ENCODE measurements at places on chromosomes 5 and 9.

GRCh38 chr5:167207081-167207480 lies 1084.4 kb upstream of the WWC1 start:
- DNase-seq: no peak

DNA sequence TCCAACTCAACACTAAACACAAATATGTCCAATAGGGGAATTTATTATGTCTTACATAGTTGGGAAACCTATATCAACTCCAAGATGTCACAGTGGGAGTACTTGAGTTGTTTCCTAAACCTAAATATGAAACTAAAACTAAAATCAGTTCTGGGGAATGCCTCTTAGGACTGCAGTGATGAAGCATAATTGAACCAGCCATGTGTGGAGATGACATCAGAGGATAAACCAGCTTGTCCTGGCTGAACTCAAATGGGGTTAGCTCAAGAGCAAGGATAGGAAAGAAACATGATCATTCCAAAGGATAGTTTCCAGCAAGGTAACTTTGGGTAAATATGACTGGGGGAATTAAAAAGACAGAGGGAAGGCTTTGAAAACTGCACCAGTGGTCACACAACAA lies 88.9 kb upstream of the PLPPR1 start:
- DNase-seq: no peak

- DNase-seq: no peak
These were observed 71.2 kb downstream of the SHB start for GRCh38 chr9:37997636-37998374.

DNA sequence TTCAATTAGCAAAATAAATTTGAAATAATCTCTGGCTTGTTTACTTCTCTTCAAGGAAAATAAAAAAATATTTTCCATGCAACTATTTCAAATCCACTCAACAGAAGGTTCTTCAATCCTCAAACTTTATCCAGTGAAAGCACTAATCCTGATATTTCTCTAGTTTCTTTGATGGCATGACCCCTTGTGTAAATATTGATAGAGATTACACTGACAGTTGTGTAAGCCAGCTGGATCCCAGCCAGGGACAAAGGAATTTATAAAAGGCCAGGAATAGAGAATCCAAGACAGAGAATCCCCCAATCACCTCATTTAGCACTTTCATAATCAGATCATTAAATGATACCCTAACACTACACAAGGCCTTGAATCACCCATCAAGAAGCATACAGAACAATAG lies 135.2 kb downstream of the GNA14 start:
- DNase-seq: no peak

GRCh38 chr5:1067141-1068121 lies 44.4 kb downstream of the SLC12A7 start:
- DNase-seq: no peak

- DNase-seq: no peak
These were observed 556.7 kb upstream of the TLE4 start for GRCh38 chr9:79014929-79015699.

GRCh38 chr9:109887079-109887478 lies 107.1 kb downstream of the PALM2AKAP2 start:
- no peak for DNase-seq

- DNase-seq: no peak
These were observed 24.3 kb downstream of the NIPSNAP3B start for GRCh38 chr9:104788251-104788650.

GRCh38 chr5:164207646-164208045 lies 702.2 kb downstream of the MAT2B start:
- DNase-seq: no peak

- no peak for DNase-seq
These were observed 52.9 kb downstream of the PAM start for GRCh38 chr5:102807878-102808502.

- no peak for DNase-seq
These were observed 382.5 kb downstream of the TMEM161B start for GRCh38 chr5:87886164-87886563.

DNA sequence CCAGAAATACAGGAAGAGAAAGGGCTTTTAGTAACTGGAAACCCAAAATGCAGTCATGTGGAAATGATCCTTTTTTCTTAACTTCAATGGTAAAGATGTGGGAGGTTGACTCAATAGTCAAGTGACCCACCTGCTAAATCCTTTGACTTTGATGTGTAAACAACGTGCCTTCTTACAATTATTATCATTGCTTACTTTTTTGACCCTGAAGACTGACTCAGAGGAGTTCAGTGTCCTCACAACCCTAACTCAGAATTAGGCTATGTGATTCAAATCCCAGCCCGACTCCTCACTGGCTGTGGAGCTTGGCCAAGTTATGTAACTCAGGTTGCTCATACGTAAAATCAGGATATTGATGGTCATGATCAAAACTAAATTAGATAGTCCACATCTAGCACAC lies 27.9 kb downstream of the ANXA1 start:
- no peak for DNase-seq

- DNase-seq: no peak
These were observed 8.5 kb downstream of the DIPK1B start for GRCh38 chr9:136720898-136721338.

- no peak for DNase-seq
These were observed 154.5 kb downstream of the NR3C1 start for GRCh38 chr5:143248822-143249579.

DNA sequence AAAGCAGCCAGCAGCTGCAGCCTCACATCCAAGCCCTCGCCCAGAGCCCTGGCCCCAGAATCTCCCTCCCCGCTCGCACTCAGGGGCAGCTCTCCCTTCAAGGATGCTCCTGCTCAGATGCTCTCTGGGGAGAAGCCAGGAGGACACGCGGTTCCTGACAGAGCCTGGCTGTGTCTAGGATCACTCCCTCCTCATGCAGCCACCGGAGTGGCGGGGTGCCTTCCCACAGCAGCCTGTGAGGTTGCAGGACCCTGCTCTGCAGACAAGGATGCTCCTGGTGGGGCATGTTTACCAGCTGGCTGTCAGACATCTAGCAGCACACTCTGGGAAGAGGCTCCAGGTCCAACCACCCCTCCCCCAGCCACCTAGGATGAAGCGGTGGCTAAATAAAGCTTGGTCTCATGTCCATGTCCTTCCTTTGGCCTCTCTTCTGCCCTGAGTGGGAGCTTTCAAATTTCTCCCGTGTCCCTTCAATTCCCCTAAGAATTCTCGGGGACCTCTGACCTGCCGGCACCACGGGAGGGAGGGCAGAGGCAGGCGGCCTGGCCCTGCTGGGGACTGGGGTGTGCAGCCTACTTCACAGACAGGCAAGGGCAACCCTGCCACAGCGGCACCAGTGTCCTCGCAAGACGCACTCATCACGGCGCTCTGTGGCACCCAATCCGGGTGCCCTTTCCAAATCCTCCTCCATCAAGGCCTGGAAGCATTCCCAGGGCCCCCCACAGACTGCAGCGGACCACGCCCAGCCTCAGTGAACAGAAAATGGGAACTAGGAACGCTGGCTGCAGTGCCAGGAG lies 88.3 kb upstream of the SARDH start:
- no peak for DNase-seq

- no peak for DNase-seq
These were observed 52.8 kb downstream of the EXD3 start for GRCh38 chr9:137369911-137370764.

DNA sequence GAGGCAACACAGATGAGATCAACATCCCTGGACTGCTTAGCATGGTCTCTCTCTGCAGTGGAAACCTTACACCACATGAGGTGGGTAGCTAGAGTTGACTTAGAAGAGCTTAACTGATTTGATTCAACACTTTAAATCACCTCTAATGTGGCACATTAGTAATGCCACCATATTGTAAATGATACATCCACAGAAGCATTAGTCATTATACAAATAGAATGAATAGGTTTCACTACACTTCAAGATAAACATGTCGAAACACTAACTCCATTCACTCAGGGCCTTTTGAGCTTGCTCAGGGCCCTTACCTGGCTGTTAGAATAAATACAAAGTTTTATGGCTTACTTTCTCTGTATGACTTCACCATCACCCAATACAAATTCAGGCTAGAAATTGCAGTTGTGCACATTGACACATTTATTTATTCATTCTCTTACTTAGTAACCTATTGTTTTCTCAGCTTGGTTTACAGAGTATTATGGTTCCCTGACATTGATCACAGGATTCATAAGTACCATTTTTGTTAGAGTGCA lies 9.3 kb upstream of the SMAD5 start:
- DNase-seq: no peak

GRCh38 chr5:74873525-74874249 lies 7.5 kb upstream of the FAM169A start:
- DNase-seq: no peak

- DNase-seq: no peak
These were observed 179.4 kb upstream of the NR3C1 start for GRCh38 chr5:143582869-143583268.

- DNase-seq: no peak
These were observed 109.3 kb upstream of the SPDL1 start for GRCh38 chr5:169474226-169474625.

GRCh38 chr5:37791321-37791720 lies 48.5 kb downstream of the GDNF start:
- DNase-seq: no peak

GRCh38 chr9:21551401-21551800 lies 69.3 kb upstream of the IFNE start:
- DNase-seq: no peak

DNA sequence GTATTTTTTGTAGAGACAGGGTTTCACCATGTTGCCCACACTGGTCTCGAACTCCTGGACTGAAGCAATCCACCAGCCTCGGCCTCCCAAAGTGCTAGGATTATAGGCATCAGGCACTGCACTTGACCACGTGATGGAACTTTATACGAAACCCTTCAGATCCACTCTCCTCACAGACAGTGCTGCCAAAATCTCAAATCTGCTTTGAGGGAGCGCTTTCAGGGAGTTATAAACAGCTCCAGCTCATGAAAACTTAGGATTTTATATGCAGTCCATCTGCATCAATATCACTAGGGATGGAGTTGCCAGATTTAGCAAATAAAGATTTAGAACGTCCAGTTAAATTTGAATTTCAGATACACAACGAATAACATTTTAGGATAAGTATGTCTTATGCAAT lies 25.0 kb upstream of the MYO10 start:
- DNase-seq: no peak

GRCh38 chr9:36960575-36960955 lies 73.5 kb downstream of the PAX5 start:
- DNase-seq: no peak

- no peak for DNase-seq
These were observed 22.2 kb upstream of the CER1 start for GRCh38 chr9:14744768-14745167.

DNA sequence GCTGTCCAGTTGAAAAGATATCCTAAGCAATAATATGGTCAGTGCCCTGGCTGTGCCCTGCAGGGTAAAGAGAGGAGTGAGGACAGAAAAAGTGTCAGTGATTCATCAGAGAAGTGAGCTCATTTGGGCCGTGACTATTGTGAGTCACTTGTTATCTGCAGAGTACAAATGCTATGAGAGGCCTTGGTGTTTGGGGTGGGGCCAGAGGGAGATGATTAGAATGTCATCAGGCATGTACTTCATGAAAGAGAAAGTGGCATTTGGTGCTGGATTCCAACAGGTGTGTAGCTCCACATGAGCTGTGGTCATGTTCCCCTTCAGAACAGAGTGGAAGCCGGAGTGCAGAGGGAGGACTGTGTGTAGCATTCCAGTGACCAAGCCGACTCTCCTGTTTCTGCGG lies 174.1 kb downstream of the KDM4C start:
- no peak for DNase-seq

DNA sequence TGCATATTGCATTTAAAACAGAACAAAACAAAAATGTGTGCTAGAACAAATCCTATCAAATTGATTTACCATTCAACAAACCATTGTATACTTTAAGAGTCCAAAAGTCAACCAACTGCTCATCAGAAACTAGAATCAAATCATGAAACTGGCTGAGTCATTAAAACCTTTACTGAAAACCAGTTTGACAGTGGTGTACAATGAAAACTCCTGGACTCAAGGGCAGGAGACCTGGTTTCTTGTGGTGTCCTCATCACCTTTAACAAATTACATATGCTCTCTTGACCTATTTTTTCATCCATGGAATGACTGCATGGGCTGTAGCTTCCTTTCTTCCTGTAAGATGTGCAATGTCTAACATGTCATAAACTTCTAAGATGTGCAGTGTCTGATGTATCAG lies 315.3 kb upstream of the SLC30A5 start:
- no peak for DNase-seq

GRCh38 chr5:143836161-143836725 lies 24.3 kb downstream of the HMHB1 start:
- DNase-seq: no peak

GRCh38 chr5:178312880-178313282 lies 80.3 kb upstream of the PHYKPL start:
- DNase-seq: no peak

DNA sequence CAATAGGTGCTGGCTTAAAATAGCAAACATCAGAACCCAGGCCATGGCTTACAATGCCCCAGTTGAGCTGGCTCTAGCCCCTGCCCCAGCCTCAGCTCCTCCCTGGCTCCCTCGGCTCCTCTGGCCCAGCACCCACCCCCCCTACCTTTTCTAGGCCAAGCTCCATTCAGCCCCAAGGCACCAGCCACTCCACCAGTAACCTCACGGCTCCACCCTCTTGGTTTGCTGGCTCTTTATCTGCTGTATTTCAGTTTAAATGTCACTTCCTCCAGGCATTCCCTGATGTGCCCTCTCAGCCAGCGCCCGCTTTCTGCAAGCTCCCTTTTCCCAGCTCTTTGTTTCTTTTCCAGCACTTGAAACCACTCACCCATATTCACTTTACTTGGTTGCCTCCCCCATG lies 10.6 kb downstream of the C1QTNF2 start:
- no peak for DNase-seq

- DNase-seq: no peak
These were observed 207.7 kb downstream of the SPOCK1 start for GRCh38 chr5:137291436-137291835.

- DNase-seq: no peak
These were observed 344.6 kb downstream of the PDE4D start for GRCh38 chr5:59548807-59549357.

DNA sequence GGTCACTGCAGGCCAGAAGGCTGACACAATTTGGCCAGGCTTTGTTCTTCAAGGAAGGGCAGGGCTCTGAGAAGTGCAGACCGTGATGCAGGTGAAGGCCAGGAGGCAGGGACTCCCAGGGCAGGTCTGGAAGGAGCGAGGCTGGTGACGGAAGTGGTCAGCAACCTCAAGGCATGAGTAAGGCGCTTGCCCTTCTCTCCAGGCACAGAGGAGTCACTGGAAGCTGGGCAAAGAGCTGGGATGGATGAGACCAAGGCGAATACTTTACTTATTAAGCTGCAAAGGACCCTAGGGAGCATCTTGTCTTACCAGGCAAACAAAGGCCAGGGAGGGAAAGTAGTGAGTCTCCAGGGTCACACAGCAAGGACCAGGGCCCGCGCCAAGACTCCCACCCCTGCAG lies 18.6 kb downstream of the IRF1 start:
- DNase-seq: no peak

- DNase-seq: no peak
These were observed 335.6 kb downstream of the ZNF608 start for GRCh38 chr5:124410539-124411488.

DNA sequence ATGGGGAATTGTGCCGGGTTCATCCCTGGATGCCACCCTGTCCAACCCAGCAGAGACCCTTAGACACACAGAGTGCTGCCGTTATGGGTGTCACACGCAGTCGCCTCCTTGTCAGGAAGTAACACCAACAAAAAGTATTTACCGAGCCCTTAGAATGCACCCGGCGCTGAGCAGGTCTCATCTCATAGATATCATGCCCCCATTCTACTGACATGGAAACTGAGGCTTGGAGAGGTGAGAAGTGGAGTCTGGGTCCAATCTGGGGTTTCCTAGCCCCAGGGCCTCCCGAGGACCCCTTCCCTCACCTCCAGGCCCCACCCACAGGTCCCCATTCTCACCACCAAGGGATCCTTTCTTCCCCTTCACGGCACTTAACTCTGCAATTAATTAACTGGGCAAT lies 36.8 kb upstream of the BARHL1 start:
- no peak for DNase-seq
